ENCODE measurements at places on chromosomes 5 and 9.
A peak's percentile ranks its signal among the peaks of the same experiment; 100 is the strongest.

DNA sequence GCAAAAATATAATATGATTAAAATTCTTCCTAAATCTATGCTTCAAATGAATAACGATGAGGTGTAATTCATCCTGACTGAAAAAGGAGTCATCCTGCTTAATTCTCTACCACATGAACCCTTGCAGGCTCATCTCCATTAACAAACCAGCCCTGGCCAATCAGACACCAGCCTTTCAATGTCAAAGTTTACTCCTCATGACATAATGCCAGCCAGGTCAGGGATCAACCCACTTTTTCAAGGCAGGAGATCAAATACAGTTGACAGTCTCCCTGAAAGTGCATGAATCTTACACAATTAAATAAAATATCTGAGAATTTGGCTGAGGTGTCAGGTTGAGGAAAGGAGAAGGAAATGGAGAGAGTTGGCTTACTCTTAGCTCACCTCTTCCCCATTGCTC is 7.0 kb downstream of the GRIN3A start:
- DNase-seq, result no peak

DNA sequence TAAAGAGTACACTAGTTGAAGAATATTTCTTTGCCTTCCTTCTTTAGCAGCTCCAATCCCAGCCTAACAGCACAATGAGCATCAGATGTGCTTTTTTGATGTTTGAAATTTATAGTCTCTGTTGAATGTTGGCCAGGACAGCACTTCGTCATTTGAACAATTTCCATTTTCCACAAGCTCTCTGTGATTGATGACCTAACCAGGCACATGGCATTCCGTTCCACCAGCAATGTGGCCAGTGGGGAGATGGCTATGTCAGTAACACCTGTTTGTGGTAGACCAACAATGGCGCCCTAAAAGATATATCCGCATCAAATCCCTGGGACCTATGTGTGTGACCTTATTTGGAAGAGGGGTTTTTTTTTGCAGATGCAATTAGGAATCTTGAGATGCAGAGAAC is 66.8 kb downstream of the PALM2AKAP2 start:
- DNase-seq, result no peak

GRCh38 chr9:136644343-136644592 is 18.4 kb upstream of the EGFL7 start:
- DNase-seq, result peak; percentile 93

- no peak for DNase-seq
Measured at GRCh38 chr9:98040212-98040611, 16.3 kb upstream of the NANS start.

DNA sequence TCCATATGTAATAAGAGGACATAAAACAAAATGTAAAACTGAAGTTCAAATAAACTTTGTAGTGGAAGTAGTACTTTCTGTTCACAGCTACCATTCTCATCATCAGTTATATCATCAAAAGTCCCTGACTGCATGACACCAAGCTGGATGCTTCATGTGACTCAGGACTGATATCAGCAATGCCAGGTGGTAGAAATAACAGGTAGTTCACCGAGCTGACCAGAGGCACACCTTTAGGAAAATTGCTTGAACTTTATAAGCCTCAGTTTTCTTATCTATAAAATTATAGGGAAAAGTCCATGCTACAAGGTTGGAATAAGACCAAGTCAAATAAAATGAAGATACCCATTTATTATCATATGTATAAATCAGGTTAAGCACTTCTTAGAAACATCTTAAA is 124.9 kb upstream of the PTGER4 start:
- DNase-seq, result peak; percentile 26

DNA sequence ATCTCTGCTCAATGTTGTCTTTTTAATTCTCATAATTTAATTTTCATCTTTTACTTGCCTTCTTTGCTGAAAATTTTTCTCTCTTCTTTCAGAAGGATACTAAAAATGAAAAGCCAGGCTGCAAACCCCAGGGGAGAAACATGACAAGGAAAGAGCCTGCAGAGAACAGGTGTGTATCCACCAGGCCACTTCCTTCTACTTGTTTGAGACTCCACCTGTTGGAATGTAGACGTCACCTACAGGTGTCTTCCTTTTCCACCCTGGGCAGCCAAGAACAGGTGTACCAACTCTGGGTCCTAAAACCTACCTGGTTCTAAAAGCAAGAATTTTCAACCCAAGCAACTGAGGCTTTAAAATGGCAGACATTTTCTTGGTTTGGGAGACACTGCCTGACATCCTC is 166.8 kb downstream of the ATP10B start:
- no peak for DNase-seq

DNA sequence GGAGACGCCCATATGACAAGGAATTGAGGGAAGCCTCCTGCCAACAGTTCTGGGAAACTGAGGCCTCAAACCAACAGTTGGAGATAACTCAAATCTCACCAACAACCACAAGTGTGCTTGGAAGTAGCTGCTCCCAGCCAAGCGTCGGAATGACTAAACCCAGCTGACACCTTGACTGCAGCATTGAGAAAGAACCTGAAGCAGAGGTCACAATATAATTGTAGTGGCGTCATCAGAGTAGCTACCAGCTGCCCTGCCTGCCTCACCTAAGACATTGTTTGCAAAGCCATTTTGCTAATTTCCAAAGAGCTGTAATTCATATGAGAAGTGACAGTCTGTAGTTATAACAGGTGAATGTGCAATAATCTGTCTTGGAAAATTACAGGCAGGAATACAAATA is 40.8 kb upstream of the ANKRD31 start:
- DNase-seq, result no peak

DNA sequence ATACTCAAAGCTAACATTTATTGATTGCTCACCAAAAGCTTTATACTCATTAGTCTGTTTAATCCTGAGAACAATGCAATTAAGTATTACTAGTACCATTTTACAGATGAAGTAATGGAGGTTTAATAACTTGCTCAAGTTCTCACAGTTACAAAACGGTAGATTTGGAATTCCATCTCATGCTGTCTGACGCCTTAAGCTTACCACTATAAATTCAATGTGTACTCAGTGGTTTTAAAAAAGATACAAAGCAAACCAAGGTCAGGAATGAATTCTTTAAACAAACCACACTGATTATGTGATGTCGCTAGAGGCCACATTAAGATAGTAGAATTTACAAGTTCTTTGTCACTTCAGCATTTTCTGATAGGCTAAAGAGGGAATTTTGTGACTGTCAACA is 1.2 kb upstream of the C5orf63 start:
- DNase-seq, result no peak

- DNase-seq, result no peak
Measured at GRCh38 chr9:78871452-78872331, 574.8 kb downstream of the PSAT1 start.

- DNase-seq, result no peak
Measured at GRCh38 chr9:82332018-82332773, 343.6 kb downstream of the SPATA31D1 start.

DNA sequence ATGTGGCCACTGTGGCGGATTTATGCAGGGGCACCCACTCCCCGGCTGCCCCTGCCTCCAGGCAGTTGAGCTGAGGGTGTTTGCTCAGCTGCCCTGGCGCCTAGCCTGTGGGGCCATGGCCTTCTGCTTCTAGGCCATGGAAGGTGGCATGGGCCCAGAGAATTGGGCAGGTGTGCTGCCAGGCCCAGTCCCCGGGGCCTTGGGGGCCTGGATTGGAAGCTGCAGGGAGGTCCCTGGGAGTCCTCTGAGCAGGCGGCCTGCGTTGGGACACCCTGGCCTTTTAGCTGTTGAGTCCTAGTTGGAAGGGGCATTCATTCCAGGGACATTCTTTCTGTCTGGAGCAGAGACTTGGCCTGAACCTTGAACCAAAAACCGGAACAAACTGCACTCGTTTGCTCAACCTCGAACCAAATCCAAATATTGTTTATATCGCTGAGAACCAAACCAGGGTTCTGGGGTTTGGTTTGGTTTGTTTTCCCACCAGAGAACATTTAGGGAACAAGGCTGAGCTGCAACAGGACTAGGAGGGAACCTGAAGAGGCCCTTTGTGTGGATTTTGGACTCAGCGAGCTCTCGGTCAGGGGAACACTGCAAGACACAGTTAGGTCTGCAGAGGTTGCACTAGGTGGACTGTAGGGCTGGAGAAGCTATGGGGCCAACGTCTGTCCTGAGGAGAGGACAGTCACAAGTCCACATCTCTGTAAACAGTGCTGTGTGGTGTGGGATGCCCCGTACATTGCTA is 116.8 kb downstream of the BOD1 start:
- DNase-seq, result no peak

DNA sequence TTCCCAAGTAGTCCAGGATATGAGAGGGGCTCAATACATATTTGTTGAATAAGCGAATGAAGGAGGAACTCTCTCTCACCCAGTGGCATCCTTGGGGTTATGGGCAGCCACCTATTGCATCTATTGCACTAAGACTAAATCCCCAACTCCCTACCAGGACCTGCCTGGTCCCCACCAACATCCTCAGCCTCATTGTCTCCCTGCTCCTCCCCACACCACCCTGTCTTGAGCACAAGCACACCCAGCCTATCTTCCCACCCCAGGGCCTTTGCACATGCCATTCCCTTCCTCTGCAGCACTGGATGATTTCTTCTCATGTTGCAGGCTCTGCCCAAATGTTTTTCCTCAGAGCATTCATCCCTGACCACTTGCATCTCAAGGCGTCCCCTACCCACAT is 133.8 kb downstream of the BARX1 start:
- DNase-seq, result no peak

DNA sequence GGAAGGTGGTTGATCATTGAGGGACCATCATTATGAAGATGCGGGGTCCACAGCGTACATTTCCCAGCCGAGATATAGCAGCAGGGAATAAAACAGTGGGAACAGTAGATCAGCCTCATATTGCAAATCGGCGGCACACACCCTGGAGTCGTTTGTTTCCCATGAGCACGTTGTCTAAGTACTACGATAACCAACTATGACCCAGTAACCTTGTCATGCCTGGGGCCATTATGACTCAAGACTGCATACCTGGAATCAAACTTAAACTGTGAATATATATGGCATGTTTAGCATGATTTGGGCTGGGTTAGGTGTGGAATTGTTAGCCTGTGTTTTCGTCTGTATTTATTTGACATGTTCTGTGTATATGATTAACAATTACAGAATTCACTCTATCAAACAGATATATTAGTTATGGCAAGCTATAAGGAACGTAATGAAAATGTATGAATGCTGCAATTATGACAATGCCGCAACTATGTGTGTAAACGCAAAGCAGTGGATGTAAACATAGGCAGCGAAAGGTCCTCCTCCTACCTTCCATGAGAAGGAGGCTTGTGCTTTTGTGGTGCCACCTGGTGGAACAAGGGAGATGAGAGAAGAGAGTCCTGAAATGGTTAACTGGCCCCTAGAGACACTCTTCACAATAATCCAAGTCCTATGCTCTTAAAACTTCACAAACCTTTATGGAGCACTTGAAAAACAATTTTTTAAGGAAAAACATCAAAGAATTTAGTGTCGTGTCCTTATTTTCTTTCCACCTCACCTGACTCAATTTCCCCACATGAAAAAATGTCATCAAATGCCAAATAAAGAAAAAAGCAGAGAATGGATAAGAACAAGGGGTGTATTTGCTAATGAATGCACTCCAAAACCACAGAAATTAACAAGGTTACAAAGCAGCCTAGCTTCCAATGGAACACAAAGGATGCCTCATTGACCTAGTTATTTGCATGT is 47.1 kb downstream of the SEMA5A start:
- DNase-seq, result no peak

DNA sequence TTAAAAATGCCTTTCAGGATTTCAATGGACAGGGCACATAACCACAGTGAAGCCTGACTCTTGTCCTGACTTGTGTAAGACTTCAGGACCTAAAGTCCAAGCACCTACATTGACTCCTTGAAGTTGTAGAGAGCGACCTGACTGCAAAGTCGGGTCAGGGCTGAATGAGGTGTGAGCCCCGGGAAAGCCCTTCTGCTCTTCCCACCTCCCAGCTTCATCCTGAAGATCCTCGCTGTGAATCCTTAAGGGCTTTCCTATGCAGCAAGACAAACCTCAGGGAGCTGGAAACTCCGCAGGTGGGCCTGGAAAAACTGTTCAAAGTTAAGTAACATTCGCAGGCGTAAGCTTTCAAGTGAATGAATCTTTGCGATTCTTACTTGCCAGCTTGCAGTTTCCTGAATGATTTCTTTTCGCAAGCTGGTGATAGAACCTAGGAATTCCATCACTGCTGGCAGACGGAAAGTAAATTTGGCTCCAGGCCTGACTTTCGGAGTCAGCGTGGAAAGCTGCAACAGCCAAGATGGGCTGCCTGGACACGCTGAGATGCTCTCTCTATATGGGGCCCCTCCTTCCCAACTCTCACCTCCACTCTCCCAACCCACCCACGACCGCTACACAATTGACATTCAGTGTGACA is 10.9 kb downstream of the SEMA5A start:
- DNase-seq, result no peak

DNA sequence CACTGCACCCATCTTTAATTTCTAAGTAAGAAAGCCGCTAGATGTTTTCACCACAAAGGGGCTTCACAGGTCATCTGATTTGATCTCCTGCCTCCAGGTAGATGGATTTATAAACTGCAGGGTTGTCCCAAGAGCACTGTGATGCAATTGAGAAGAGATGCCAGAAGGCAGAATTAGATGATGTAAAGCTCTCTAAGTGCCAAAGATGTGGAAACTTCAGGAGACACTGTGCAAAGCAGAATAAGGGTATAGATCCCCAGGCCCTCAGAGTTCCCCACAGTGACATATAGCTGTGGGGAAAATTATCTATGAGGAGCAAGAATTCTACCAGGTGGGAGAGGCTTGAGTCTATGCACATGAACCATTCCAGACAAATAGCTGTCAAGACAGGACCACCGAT is 90.5 kb downstream of the FSTL4 start:
- no peak for DNase-seq

DNA sequence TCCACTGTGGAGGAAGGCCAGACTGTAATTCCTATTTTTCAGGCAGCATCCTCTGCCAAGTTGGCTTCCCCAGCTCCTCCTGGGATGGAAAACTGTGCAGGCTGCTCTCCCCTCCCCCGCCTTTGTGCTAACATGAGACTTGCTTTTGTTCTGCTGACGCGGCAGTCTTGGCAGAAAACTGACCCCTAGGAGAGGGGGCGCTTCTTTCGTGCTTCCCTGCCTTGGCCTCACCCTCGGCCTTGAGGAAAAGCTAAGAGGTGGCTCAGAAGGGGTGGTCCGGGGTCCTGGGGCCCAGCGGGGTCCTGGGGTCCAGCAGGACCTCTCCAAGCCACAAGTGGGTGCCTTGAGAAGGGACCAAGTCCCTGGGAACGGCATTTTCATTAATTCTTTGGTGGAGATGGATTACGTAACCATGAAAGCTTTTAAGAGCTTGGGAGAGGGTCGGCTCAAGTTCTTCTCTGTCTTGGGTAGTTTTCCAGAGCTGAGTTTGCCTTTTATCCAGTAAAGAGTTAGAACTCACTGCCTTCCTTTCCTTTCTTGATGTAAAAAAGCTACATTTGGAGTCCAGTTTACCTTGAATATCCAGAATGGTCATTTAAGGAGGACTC is 51.0 kb downstream of the SH3PXD2B start:
- no peak for DNase-seq

GRCh38 chr9:401223-401622 is 186.6 kb downstream of the DOCK8 start:
- no peak for DNase-seq

- DNase-seq, result no peak
Measured at GRCh38 chr9:78592811-78593210, 295.9 kb downstream of the PSAT1 start.

Measured in suppressor macrophage treated with lipopolysaccharide for 4 hours (primary cell).